Activated T-cell treated with anti-CD3 and anti-CD28 coated beads, Interleukin-2, amount 50 U/mL, for 1 hour (primary cell): ENCODE measurements at places on chromosomes 2 and 18.
A peak's percentile ranks its signal among the peaks of the same experiment; 100 is the strongest.

GRCh38 chr2:86623043-86623493 lies 597 bp downstream of the RNF103 start:
- peak; percentile 59 for DNase-seq

DNA sequence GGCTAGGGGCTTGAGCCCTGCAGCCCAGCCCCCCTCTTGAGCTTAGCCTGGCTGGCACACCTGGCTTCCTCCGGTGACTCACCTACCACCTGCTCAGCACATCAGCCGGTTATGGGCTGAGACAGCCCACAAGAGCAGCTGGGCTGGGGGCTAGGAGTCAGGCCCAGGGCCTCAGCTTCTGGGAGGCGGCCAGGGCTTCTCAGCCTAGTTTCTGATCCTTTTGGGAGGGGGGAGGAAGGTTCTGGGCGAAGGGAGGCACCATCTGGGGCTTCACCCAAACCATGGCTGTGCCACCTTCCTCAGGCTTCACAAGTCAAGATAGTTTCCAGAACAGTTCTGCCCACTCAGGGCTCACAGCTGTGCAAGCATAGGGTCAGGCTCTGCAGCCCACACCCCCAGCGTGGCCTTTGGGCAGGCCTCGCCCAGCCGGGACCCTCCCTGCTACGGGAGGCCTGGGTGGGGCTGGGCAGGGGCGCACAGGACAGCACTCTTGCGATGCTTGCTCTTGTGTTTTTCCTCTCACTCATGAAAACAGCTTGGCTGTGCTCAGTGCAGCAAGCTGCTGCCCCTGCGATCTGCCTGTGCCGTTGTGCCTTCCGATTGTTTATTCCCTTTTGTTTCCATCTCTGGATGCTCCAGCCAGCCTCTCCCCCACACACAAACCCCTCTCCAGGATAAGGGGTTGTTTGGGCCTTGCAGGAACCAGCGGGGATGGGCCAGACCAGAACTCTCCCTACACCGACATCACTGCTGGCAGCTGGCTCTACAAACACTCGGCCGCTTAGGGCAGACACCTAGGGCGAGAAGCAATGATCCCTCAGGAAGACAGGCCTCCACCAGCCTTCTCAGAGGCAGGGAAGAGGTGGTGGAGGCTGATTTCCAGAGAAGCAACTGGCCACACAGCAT lies 26.1 kb upstream of the SEMA4C start:
- DNase-seq: peak; percentile 38

GRCh38 chr2:127410871-127411652 lies 7.2 kb upstream of the PROC start:
- no peak for DNase-seq

DNA sequence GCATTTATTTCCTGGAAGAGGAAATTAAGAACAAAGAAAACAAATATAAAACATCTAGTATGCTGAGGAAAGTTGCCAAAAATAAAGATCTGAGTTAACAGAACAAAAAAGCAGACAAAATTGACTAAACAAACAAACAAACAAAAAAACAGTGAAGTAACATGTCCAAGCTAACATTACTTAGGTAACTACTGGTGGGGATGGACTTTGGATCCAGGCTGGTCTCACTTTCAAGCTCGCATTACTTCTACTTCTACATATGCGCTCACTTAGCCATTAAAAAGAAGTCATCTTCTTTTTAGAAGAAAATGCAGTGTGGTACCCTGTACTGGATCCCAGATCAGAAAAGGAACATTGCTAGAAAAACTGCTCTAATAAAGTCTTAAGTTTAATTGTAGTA lies 358.9 kb downstream of the NCKAP5 start:
- no peak for DNase-seq

- no peak for DNase-seq
These were observed 98.4 kb upstream of the NEUROD1 start for GRCh38 chr2:181778621-181779201.

DNA sequence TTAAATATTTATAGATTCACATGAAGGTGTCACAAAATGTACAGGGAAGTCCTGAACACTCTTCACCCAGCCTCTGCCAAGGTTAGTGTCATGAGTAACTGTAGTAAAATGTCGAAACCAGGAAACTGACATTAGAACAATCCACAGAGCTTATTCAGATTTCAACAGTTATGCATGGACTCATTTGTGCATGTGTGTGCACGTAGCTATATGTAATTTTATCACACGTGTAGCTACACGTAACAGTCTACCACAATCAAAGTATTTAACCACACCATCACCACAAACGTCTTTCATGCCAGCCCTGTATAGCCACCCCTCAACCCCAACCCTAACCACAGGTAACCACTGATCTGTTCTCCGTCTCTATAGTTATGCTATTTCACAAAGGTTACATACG lies 211.7 kb upstream of the REV1 start:
- no peak for DNase-seq

GRCh38 chr2:197431858-197432257 lies 3.0 kb downstream of the SF3B1 start:
- no peak for DNase-seq

- DNase-seq: no peak
These were observed 691.3 kb downstream of the LRP1B start for GRCh38 chr2:141439524-141439923.

GRCh38 chr2:205787761-205788160 lies 105.5 kb downstream of the NRP2 start:
- DNase-seq: no peak

DNA sequence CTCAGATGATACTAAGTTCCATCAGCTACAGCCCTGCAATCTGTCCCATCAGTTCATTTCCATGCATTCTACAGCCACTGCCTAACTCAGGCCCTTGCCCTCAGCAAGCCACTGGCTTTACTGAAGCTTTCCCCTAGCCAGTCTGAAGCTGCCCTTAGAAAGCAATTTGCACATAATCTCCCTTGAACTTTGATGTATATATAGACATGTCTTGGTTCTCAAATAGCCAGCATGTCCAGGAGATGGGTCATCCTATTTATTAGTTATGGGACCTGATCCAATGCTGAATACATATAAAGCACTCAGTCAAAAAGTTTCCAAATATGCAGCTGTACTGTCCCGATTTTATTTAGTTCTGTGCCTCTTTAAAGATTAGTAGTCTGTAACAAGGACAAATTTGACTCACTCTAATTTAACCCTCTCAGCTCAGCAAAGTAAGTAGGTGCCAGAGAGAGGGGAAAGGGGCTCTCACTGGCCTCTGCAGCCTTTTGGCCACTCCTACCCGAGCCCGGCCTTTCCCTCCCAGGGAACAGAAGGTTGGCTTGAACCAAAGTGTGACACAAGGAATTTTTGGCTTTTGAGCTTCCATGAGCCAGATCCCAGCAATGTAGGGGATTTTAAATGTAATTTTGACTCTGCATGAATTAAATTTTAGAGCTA lies 70.7 kb downstream of the CCDC93 start:
- DNase-seq: no peak

- DNase-seq: no peak
These were observed 46.4 kb downstream of the SLC4A1AP start for GRCh38 chr2:27709960-27710575.

GRCh38 chr2:137674991-137675390 lies 289.3 kb upstream of the HNMT start:
- DNase-seq: no peak

- DNase-seq: no peak
These were observed 46.2 kb downstream of the HPCAL1 start for GRCh38 chr2:10348891-10349290.

- no peak for DNase-seq
These were observed 895.1 kb upstream of the CELF4 start for GRCh38 chr18:38460657-38461056.

DNA sequence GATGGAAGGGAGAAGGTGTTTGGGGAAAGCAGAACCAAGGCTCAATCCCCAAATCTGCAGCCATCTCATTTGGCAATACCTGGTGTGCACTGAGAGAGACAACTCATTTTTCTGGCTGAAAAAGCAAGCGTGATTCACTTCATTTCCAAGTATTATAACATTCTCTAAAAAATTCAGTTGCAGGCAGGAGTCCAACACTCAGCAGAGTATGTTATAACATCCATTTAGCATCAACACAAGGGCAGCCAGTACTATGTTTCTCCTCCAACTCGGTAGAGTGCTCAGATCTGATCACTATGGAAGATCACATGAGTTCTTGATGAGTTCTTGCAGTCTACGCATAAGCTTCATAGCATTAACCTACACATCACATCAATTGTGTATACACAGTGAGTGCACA lies 99.4 kb upstream of the PID1 start:
- no peak for DNase-seq

DNA sequence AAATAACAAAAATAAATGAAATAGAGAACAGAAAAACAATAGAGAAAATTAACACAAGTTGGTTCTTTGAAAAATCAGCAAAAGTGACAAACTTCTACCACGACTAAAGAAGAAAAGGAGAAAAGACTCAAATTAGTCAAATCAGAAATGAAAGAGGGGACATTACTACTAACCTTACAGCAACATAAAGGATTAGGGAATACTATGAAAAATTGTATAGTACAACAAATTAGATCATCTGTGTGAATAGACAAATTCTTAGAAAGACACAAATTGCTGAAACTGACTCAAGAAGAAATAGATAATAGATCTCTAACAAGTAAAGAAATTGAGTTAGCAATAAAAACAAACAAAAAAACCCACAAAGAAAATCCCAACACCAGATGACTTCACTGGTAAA lies 48.5 kb upstream of the PGAP1 start:
- no peak for DNase-seq

DNA sequence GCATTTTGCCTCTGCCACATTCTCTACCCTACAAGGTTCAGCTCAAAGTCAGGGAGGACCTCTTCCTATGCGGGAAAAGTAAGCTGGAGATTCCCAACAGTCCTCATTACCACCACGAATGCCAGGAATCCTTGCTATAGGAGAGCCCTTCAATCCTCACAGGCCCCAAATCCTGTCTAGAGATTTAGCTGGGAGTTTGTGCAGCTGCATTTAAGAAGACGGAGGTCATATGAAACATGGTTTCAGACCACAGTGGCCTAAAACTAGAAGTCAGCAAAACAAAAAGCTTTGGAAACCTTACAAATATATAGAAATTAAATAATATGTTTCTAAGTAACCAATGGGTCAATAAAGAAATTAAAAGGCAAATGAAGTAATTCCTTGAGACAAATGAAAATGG lies 415.3 kb upstream of the SETBP1 start:
- no peak for DNase-seq

DNA sequence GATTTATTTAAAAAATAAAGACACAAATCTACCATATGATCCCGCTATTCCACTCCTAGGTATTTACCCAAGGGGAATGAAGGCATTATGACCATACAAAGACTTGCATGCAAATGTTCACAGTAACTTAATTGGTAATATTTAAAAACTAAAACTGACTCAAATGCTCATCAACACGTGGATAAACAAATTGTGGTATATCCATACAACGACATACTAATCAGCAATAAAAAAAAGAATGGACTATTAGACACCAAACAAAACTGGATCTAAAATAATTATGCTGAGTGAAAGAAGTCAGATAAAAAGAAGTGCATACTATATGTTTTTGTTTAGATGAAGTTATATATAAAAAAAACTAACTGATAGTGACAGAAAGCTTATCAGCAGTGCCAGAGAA lies 428.3 kb downstream of the ZEB2 start:
- no peak for DNase-seq

DNA sequence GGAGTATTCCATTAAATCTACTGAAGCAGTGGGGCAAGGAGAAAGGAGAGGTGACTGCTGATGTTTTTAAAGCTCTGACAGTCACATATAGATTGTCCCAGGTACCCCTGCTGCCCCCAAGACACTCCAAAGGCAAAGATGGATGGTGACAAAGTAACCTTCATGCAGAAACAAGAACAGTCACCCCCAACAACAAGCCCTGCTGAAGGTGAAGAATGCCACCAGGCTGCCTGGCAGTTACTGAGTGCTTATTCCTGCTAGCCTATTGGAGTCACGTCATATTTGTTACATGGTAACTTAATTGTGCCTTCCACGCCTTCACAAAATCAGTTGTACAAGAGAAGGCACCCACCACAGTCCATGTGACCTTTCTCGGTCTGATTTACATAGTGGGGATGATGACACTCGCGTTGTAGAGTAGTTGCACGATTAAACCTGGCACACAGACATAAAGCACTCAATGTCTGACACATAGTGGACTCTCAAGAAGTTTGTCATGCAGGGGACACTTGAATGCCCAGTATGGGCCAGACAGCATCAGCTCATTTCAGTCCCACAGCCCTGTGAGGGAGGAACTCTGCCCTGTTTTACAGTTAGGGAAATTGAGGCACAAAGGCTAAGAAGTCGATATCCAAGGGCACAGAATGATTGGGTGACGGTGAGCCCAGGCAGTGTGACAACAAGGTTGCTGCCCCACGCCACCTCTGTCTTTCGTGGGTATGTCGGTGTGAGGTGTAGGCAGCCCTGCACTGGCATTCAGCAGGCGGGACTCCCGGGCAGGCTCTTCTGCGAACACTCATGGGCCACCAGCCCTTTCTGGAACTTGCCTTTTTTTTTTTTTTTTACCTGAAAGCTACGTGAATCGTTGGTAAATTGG lies 62.7 kb downstream of the ZCCHC2 start:
- peak; percentile 27 for DNase-seq

GRCh38 chr18:12840382-12840781 lies 43.7 kb downstream of the PTPN2 start:
- no peak for DNase-seq

GRCh38 chr18:55334875-55335274 lies 253.1 kb downstream of the TCF4 start:
- DNase-seq: no peak

DNA sequence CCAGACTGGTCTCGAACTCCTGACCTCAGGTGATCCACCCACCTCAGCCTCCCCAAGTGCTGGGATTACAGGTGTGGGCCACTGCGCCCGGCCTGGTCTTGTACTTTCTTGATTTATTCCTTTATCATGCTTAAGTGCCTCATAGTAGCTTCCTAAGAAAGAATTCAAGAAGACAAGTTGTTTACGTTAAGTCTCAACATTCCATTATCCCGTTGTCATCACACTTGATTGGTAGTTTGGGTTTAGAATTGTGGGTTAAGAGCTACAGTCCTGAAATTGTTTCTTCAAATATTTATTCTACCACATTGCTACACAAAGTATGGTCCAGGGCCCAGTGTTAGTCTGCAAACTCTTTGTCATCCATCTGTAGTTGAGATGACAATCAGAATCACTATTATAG lies 194.0 kb downstream of the VWC2L start:
- DNase-seq: no peak

DNA sequence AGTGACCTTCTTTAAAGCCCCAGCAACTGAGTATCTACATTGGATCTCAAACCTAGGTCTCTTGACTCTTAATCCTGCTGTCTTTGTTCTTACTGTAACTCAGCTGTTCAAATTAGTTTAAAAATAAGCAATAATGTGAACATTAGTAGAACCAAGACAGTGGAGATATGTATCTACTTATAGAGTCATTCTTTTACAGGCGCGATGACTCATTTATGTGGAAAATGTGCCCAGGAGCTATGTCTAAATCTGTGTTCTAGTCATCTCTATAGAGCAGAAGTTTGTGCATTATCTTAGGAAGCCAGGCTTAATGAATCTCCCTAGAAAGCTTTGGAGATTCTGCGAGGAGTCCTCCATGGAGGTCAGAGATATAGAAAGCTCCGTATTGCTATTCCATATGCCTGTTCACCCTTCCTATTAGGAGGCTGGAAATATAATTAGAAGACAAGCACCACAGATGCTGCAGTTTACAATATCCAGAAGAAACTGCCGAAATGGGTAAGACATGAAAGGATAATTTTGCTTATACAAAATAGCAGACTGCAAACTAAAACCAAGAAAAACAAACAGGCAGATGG lies 211.6 kb downstream of the TRIB2 start:
- no peak for DNase-seq

- DNase-seq: no peak
These were observed 686.8 kb upstream of the DDX18 start for GRCh38 chr2:117127680-117128079.
